ENCODE measurements at places on chromosomes 1 and 21.

DNA sequence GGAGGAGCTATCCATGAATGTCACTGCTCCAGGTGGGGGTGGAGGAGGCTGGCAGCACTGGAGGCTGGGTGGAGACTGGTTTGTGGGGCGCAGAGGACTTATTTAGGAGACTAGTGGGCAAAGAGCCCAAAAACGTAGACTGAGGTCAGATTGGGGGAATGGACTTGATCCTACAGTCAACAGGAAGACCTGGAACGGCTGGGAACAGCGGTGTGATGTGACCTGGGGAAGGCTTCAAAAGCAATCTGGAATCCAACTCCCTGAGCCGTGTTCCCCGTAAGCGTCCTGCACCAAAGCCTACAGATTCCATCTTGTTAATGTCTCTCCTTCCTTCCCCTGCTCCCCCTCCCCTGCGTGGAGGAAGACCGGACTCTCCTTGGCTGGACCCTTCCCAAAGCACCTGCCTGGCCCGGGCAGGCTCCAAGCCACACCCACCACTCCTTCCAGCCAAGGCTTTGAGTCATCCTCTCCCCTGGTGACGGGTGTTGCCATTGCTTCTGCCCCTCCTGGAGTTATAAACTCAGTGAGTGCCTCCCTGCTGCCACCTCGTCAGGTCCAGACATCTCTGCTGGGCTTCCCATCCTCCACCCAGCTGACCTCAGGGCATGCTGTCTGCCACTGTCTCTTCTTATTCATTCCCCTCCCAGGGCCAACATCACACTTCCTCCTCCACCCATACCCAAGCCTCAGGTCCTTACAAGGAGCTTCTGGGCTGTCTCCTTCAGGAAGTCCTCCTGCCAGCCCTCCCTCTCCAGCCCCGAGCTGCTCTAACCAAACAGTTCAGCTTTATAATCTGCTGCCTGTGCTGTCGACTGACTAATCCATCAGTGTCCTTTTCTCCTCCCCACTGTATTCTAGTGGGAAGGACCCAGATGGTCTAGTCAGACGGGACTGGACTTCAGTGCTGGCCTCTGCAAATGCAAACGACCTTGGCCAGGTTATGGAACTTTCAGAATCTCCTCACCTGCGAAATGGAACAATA lies 1.6 kb upstream of the CLSTN1 start:
- DNase-seq, result peak; percentile 86

GRCh38 chr1:189658381-189658780 lies 819.3 kb downstream of the BRINP3 start:
- DNase-seq, result no peak

DNA sequence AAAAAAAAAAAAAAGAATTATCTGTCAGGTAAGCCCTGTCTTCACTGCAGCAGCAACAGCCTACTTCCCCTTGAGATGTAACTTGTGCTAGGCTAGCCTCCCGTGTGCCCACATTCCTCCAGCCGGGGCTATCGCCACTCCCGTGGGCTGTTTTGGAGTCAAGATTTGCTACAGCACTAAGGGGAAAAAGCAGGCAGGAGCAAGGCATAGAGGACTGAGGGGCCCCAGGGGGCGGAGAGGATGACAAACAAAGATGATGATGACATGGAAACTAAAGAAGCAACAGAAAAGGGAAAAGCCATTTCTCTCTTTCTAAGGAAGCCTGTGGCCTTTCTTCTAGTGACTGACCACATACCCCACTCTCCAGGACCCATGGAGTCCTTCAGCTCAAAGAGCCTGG lies 1.9 kb downstream of the TNFAIP8L2 start:
- DNase-seq, result no peak

DNA sequence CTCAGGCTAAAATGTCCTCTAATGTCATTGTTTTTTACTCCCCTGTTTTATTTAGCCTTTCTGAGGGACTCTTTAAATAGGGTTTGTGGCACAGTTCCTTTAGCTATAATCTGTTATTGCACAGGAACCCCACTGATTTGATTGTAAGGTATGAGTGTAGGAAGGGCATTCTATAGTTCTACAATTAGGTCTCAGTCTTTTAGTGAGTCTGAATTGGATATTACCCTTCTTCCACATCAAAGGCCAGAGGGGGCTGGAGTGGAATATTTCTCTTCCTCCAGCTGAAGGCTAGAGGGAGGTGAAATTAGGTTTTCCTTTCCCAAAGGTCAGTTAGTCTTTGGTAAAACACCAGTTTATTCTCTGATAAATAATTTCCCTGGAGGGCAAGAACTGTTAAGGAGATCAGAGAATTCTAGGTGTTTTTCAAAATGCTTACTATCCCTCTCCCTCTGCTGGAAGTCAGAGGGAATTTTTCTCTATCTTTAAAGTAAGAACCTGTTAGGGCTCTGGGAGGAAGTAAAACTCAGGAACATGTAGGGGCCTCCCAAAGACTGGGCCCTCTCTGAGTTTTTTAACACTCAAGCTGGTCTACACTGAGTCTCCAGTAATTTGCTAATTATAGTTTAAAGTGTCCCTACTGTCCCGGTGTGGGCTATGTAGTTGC lies 176.3 kb upstream of the ZNHIT6 start:
- peak; percentile 40 for DNase-seq

GRCh38 chr21:41868062-41868710 lies 11.0 kb downstream of the PRDM15 start:
- DNase-seq, result no peak

Measured in large intestine (tissue), 12 donors.